Sigmoid colon (tissue), 7 donors: ENCODE measurements at places on chromosomes 6 and 20. TPM values are rescaled to one million over a fixed set of nuclear protein-coding genes. Genes with fewer than 3 reads are reported as not detected.

OPN5 gene
- total RNA-seq, result not detected

SCRT2 gene
- not detected for total RNA-seq

KHDRBS2 gene
- total RNA-seq, result 0.27 TPM

DNA sequence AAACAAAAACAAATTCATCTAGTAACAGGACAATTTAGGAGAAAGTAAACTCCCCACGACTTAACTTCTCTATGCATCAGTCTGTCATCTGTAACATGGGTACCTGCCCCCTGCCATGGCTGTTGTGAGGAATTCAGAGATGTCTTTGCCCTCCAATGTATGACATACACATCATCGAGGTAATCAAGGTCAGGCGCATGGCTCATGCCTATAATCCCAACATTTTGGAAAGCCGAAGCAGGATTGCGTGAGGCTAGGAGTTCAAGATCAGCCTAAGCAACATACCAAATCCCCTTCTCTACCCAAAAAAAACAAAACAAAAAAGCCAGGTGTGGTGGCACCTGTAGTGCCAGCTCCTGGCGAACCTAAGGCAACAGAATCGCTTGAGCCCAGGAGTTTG, 9.0 kb downstream of the EEF1A1 start:
- H3K4me3 ChIP-seq, result no peak overlapping the region
- no peak overlapping the region for H3K27ac ChIP-seq
- no peaks in the 10 kb centered on the region for H3K27me3 ChIP-seq
- peaks cover 23% of the 10 kb centered on the region for H3K4me1 ChIP-seq
- peaks cover 1% of the 10 kb centered on the region for H3K36me3 ChIP-seq

- peak; percentile 81 for DNase-seq
- peaks cover 12% of the 10 kb centered on the region for H3K4me1 ChIP-seq
- H3K36me3 ChIP-seq, result no peaks in the 10 kb centered on the region
- no peak overlapping the region for H3K4me3 ChIP-seq
- H3K27ac ChIP-seq, result peak overlapping the region; percentile 56
These were observed 58.2 kb upstream of the QKI start for GRCh38 chr6:163356324-163356723.

- no peak for DNase-seq
- H3K4me3 ChIP-seq, result no peak overlapping the region
These were observed 293.9 kb downstream of the QKI start for GRCh38 chr6:163708466-163708865.

DNA sequence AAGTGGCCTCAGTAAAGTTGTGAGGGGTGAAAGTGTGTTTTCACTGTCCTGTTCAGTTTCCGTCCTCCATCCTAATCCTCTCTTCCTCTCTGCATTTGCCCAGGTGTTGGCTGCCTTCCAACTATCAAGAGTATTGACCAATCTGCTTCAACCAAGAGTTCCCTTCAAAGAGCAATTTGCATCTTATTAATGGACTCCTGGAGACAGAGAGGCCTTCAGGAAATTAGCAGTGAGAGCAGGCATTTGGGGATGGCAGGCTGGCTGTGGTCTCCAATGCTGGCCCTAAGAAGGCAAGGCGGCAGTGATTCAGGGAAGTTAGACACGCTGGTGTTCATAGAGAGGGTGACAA, 77.2 kb downstream of the GPR6 start:
- no peaks in the 10 kb centered on the region for H3K36me3 ChIP-seq
- no peak overlapping the region for H3K4me3 ChIP-seq
- H3K27me3 ChIP-seq, result no peaks in the 10 kb centered on the region
- no peak for DNase-seq
- no peaks in the 10 kb centered on the region for H3K4me1 ChIP-seq

DNA sequence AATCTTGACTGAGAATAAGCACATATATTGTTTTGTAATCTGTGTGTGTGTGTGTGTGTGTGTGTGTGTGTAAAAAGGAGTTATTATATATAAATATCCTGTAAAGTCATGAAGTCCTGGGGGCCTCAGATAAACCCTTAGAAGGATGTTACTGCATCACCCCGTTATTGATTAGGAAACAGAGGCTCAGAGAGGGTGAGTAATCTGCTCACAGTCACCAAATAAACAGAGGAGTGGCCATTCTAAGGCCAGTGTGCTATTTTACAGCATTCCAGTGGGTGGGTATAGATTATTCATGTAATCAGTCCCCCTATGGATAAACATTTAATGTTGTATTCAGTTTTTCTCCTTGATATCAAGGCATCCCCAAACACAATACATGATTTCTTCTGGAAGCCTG, 87.1 kb downstream of the CDC5L start:
- no peaks in the 10 kb centered on the region for H3K36me3 ChIP-seq
- H3K27ac ChIP-seq, result no peak overlapping the region
- no peak for DNase-seq
- peaks cover 12% of the 10 kb centered on the region for H3K27me3 ChIP-seq

GRCh38 chr6:106456756-106457155, 96.2 kb downstream of the CRYBG1 start:
- H3K4me1 ChIP-seq, result no peaks in the 10 kb centered on the region
- H3K27ac ChIP-seq, result no peak overlapping the region
- H3K27me3 ChIP-seq, result no peaks in the 10 kb centered on the region
- no peak for DNase-seq
- H3K4me3 ChIP-seq, result no peak overlapping the region
- no peaks in the 10 kb centered on the region for H3K36me3 ChIP-seq

GRCh38 chr6:79604583-79605037, 26.5 kb upstream of the SH3BGRL2 start:
- no peak for DNase-seq
- H3K27me3 ChIP-seq, result no peaks in the 10 kb centered on the region
- H3K4me1 ChIP-seq, result no peaks in the 10 kb centered on the region
- no peak overlapping the region for H3K4me3 ChIP-seq
- H3K27ac ChIP-seq, result no peak overlapping the region

DNA sequence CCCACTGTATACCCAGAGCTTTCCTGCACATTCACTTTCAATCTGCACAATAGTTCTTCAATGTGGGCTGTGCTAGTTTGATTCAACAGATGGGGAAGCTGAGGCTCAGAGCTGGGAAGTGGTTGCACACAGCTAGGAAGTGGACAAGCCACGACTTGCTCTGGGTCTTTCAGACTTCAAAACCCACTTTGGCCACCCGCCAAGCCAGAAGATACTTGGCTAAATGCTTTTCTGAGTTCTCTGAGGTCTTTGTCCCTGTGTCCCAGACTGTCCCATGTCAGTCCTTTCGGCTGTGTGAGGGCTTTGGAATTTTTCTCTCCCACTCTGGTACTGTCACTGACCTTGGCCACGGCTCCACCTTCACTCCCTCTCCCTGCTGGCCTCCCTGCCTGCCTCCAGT, 10.6 kb downstream of the PDYN start:
- no peaks in the 10 kb centered on the region for H3K4me1 ChIP-seq
- no peak overlapping the region for H3K4me3 ChIP-seq
- no peaks in the 10 kb centered on the region for H3K36me3 ChIP-seq
- no peak overlapping the region for H3K27ac ChIP-seq
- no peak for DNase-seq

GRCh38 chr20:59084041-59084850, 41.7 kb upstream of the PRELID3B start:
- no peak overlapping the region for H3K27ac ChIP-seq
- H3K4me3 ChIP-seq, result no peak overlapping the region
- no peaks in the 10 kb centered on the region for H3K27me3 ChIP-seq
- no peak for DNase-seq
- peaks cover 4% of the 10 kb centered on the region for H3K4me1 ChIP-seq

DNA sequence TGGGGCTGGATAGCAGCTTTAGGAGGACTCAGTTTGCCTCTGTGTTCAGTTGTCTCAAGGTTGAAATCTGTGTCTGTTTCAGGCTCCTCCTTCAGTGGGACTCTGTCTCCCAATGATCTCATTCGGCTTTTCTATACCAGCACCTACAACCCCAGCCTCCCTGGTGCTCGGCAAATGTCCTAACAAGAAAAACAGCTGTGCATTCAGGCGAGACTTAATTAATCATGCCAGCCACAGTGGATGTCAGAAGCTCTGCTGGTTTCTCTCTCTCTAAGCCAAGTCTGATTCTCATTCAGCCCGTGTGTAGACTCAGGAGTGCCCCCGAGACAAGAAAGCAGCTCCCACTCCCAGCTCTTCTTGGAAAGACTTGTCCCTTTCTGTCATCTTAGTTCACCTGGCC, 46.8 kb downstream of the SUN5 start:
- H3K4me3 ChIP-seq, result no peak overlapping the region
- no peaks in the 10 kb centered on the region for H3K36me3 ChIP-seq
- H3K27me3 ChIP-seq, result no peaks in the 10 kb centered on the region
- H3K4me1 ChIP-seq, result no peaks in the 10 kb centered on the region

DNA sequence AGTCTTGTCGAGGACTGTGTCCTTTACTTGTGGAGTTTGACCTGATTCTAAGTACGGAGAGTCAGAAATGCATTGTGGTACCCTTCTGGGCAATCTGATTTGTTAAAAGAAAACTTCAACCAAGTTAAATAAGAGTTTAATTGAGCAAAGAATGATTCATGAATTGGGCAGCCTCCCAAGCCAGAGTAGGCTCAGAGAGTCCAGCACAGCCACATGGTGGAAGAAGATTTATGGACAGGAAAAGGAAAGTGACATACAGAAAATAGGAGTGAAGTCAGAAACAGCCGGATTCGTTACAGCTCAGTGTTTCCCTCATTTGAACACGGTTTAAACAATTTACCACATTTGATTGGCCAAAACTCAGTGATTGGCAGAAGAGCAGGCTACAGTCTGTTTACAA, 329.2 kb downstream of the DHX35 start:
- no peaks in the 10 kb centered on the region for H3K36me3 ChIP-seq
- no peaks in the 10 kb centered on the region for H3K27me3 ChIP-seq
- no peak for DNase-seq
- H3K4me3 ChIP-seq, result no peak overlapping the region

- no peak overlapping the region for H3K4me3 ChIP-seq
- no peaks in the 10 kb centered on the region for H3K4me1 ChIP-seq
- H3K27me3 ChIP-seq, result no peaks in the 10 kb centered on the region
- H3K27ac ChIP-seq, result no peak overlapping the region
- DNase-seq, result no peak
These were observed 531.0 kb downstream of the EPM2A start for GRCh38 chr6:145204301-145204700.

DNA sequence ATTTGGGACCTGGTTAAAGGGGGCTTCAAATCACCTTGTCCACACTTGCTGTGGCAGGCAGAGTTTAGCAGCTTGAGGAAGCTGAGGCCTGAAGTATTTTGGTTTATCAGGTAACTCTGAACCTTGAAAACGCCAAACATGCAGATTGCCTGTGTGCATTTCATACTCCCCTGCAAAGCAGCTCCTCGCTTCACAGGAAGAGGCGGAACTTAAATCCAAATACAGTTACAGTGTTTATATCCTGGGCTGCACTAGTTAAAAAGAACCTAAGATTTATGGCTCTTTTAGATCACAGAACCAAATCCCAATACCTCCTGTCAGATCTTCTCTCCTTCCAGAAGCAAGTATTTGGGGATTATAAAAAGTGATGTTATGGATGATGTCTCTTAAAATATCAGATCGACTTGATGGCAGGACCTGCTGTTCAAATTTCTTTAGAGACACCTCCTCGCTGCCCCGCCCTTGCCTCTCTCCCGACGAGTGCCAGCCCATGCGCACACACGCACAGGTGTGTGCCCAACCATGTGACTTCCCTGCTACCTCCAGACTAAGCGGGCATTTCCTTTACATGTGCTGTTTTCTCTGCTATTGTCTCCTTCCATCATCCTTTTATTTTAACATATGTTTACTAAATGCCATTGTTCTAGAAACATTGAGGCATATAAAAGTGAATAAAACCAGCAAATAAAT, 224.6 kb upstream of the FOXQ1 start:
- H3K27ac ChIP-seq, result no peak overlapping the region
- H3K36me3 ChIP-seq, result no peaks in the 10 kb centered on the region
- H3K4me1 ChIP-seq, result peaks cover 2% of the 10 kb centered on the region
- H3K4me3 ChIP-seq, result no peak overlapping the region
- no peaks in the 10 kb centered on the region for H3K27me3 ChIP-seq

DNA sequence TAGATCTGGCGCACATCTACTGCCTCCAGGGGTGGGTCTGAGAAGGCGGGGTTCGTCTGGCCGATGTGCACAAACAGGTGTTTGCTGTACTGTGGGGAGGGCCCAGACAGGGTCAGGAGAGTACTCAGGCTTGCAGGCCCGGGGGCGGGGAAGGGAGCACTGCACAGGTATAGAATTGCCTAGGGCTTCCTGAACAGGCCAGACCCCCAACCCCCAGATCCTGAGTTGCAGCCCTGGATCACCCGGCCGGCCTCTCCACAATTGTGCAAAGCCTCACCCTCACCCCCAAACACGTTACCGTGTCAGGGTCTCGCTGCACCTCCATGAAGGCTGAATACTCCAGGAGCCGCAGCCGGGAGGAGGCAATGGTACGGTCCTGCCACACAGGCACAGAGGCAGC, 7.8 kb downstream of the RPL10A start:
- no peak overlapping the region for H3K27ac ChIP-seq
- H3K27me3 ChIP-seq, result no peaks in the 10 kb centered on the region
- no peak for DNase-seq
- H3K36me3 ChIP-seq, result peaks cover 81% of the 10 kb centered on the region
- H3K4me1 ChIP-seq, result peaks cover 22% of the 10 kb centered on the region
- no peak overlapping the region for H3K4me3 ChIP-seq

- no peaks in the 10 kb centered on the region for H3K27me3 ChIP-seq
- H3K4me1 ChIP-seq, result peaks cover 29% of the 10 kb centered on the region
- no peak for DNase-seq
These were observed 401.1 kb downstream of the CD83 start for GRCh38 chr6:14518515-14519217.

DNA sequence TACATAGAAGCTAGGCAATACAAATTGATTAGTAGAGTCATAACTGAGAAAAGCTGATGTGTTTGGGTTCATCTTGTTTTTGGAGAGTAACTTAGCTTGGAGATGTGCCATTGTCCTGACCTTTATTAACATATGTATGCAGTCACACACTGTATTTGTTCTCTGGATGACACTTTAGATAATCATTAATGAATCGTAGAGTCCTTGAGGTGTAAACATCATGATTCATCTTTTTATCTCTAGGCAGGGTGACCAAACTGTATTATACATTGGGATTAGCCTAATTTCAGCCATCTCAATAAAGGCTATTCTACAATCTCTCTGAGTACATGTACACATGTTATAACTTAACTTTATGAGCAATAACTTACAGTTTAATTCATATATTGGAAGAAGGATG, 3.6 kb upstream of the MTCL3 start:
- H3K4me1 ChIP-seq, result peaks cover 11% of the 10 kb centered on the region
- no peak for DNase-seq
- H3K4me3 ChIP-seq, result no peak overlapping the region
- H3K27ac ChIP-seq, result no peak overlapping the region

DNA sequence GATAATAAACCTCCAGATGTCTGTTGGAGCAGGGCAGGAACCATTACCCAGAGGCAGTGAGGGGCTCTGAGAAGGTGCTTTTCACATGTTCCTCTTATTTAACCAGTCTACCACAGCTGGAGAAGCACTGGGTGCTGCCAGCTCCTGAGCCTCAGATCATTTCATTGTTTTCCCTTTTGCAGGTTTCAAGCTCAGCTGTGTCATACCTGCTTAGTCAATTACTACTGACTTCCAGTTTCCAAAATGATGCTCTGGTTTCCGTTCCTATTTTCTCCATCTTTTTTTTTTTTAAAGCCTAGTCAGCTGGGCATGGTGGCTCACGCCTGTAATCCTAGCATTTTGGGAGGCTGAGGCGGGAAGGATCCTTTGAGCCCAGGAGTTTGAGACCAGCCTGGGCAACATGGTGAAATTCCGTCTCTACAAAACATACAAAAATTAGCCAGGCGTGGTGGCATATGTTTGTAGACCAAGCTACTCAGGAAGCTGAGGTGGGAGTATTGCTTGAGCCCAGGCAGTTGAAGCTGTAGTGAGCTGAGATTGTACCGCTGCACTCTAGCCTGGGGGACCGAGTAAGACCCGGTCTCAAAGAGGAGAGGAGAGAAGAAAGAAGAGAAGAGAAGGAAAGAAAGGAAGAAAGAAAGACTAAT, 6.7 kb downstream of the FLOT1 start:
- H3K4me1 ChIP-seq, result peaks cover 25% of the 10 kb centered on the region
- no peak for DNase-seq
- no peak overlapping the region for H3K4me3 ChIP-seq
- no peak overlapping the region for H3K27ac ChIP-seq
- no peaks in the 10 kb centered on the region for H3K27me3 ChIP-seq
